ENCODE measurements at places on chromosomes 5 and 9. TPM values are rescaled to one million over a fixed set of nuclear protein-coding genes. Genes with fewer than 3 reads are reported as not detected.

IL12B gene
- total RNA-seq = not detected

CTNND2 gene
- not detected for total RNA-seq

SLC4A9 gene
- total RNA-seq = not detected

HARS1 gene
- total RNA-seq = 54.1 TPM

EGFL7 gene
- not detected for total RNA-seq

NTNG2 gene
- 2.6 TPM for total RNA-seq

DNAH5 gene
- total RNA-seq = not detected

LEAP2 gene
- 0.30 TPM for total RNA-seq

POU5F2 gene
- 0.73 TPM for total RNA-seq

SWI5 gene
- total RNA-seq = 3.0 TPM

DNA sequence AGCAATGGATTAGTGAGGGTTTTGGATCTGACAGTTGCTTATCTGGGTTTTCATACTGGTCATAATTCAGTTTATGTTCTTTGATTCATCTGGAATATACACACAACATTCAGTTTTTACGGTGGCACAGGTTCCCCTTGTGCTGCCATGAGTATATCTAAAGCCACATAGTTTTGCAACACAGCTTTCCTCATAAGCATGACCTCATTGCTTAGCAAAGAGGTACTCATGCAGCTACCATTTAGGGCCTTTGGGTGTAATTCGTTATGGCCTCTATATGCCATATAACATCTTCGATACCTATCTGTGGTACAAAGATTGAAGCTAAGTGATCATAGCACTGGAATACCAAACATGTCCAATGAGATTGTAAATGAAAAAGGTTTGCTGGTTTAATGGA is 2.9 kb upstream of the RBM22 start:
- DNase-seq = no peak
- no peak overlapping the region for H3K27ac ChIP-seq
- H3K27me3 ChIP-seq = no peaks in the 10 kb centered on the region

DNA sequence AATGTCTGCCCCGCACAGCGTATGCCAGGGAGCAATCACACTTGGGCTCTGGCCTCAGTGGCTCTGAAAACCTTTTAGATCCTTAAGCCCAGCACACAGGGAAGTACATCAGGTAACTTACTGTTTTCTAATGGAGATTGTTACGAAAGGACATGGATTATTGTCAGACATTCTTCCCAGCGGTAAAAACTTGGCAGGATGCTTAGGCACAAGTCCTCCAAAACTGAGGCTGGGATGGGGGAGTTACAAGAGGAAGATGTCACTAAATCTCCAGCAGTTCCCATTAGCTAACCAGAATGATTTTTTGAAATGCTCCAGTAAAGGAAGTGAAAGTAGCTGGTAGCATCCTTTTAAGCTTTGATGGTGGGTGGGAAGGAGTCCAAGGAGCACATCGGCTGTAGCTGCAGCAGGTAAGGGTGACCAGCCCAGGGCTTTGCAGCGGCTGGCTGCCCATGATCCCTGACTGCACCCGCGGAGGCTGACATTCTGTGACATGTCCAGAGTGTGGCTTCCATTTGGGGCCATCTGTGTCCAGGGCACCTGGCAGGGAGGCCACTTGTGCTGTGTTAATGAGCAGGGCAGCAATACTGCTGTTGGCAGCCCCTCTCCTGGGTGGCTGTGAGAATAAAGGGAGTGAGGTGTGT is 165.8 kb downstream of the GADD45G start:
- no peak overlapping the region for H3K27ac ChIP-seq
- no peak overlapping the region for H3K4me3 ChIP-seq
- no peak for DNase-seq

DNA sequence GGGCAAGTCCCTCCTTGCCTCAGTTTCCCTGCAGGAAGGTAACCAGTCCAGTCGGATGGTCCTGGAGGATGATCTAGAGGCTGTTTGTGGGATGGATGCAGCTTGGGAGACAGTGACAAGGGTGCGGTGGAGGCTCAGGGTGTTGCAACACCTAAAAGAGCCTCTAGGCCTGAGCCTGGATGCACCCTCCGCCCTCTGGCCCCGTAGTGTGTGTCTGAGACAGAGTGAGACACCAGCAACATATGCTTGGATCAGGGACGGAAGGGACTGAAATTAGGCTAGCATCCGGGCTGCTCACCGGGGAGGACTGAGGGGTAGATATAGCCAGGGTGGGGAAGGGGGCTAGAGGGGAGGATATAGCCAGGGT is 1.1 kb downstream of the CRAT start:
- H3K4me1 ChIP-seq = peaks cover 34% of the 10 kb centered on the region
- no peak overlapping the region for H3K4me3 ChIP-seq
- no peaks in the 10 kb centered on the region for H3K27me3 ChIP-seq
- DNase-seq = no peak

DNA sequence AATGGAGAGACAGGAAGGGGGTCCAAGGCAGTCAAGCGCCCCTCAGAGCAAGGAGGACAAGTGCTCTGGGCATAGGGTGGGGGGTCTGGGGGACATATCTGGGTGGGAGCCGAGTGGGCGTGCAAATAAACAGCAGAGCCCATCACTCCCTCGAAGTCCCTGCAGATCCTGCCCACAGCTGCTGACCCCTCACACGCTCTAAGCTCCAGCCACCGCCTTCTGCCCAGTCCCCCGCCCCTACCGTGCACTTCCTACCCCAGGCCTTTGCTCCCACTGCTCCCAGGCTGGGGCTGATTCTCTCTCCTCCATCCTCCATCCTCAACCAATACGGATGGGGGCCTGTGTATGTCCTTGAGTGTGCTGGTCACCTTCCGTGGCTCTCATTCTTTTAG is 16.9 kb upstream of the ALDH1B1 start:
- no peak for DNase-seq
- no peak overlapping the region for H3K4me3 ChIP-seq
- no peaks in the 10 kb centered on the region for H3K4me1 ChIP-seq

DNA sequence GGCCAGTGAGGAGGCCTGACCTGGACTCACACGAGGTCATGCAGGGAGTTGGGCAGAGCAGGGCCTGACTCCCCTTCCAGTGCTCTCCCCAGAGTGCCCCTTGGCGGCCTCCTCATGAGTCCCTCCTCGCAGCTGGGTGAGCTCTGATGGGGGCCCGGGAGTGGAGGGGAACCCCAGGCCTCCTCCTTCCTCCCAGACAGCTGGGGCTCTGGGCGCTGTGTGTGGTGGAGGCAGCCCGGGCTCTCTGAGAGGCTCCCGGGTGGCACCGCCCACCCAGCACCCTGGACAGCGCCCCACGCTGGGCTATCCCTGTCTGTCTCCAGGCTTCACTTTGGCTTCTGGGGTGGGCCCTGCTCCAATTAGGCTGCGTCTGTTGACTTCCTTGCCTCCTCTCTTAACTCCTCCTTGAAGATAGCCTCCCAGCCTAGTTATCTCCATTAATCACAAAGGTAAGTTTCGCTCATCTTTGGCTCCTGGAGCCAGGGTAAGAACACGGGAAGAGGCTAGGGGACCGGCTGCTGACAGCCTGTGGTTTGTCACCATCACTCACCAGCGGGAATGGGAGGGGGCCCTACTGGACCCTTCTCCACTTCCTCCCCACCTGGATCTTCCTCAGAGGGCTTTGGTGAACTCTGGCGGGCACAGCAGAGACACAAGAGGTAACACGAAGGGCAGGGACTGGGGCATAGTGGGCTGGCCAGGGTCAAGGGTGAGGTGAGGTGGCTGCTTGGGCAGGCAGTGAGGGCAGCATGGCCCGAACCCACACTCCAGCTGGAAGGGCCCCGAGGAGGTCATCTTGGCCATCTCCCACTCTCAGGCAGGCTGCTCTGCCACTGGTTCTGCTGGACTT is 13.1 kb downstream of the PSD2 start:
- H3K36me3 ChIP-seq = no peaks in the 10 kb centered on the region
- H3K27me3 ChIP-seq = peaks cover 9% of the 10 kb centered on the region
- peak; percentile 40 for DNase-seq
- H3K4me1 ChIP-seq = no peaks in the 10 kb centered on the region
- H3K27ac ChIP-seq = no peak overlapping the region

DNA sequence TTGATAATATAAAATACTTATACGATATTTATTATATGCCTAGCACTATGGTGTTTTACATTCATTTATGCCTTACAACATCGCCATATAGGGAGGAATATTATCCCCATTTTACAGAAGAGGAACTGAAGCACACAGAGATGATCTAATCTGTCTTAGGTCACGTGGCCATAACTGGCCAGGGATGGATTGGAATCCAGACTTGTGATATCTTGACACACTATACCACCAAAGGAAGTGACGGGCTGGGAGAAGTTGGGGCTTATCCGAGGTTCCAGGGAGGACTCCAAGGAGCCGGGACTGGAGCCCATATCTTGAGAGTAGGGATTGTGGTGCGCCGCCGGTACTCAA is 129.8 kb downstream of the TMEM174 start:
- no peak overlapping the region for H3K27ac ChIP-seq
- peaks cover 79% of the 10 kb centered on the region for H3K27me3 ChIP-seq
- peaks cover 20% of the 10 kb centered on the region for H3K4me1 ChIP-seq
- DNase-seq = no peak
- H3K36me3 ChIP-seq = no peaks in the 10 kb centered on the region
- no peak overlapping the region for H3K4me3 ChIP-seq

DNA sequence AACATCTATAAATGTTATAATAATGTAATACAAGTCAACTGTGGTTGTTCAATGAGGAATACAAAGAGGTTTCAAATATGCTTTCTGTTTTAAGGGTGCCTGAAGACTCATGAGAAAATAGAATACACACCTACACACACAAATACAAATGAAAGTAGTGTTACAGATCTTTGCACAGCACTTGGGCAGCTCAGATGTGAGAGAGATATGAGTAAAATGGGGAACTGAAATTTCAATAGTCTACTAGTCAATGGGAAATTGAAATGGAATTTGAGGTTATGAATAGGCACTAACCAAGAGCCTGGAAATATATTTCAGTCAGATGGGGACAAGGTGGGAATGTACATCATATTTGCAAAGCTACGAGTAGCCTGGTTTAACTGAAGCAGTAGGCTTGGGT is 96.6 kb downstream of the ISL1 start:
- no peak overlapping the region for H3K27ac ChIP-seq
- H3K4me3 ChIP-seq = no peak overlapping the region
- no peaks in the 10 kb centered on the region for H3K36me3 ChIP-seq
- H3K4me1 ChIP-seq = no peaks in the 10 kb centered on the region
- DNase-seq = no peak

DNA sequence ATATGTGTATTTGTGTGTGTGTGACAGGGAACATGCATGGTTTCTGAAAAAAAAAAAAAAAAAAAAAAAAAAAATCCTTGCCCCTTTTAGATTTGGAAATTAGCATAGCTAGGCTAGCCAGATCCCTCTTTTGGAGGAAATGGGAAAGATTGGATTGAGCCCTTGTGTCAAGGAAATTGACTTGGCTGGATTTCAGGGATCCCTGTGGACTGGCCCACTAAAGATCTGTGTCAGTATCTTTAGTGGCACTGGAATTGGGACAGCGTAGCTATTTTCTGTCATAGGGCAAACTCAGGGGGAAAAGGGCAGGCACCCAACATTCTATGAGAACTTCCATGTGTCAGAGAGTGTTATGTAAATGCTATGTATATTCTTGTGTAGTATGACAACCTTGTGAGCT is 35.4 kb downstream of the SH3GL2 start:
- DNase-seq = no peak
- no peaks in the 10 kb centered on the region for H3K36me3 ChIP-seq
- no peaks in the 10 kb centered on the region for H3K27me3 ChIP-seq
- H3K27ac ChIP-seq = no peak overlapping the region
- no peaks in the 10 kb centered on the region for H3K4me1 ChIP-seq

DNA sequence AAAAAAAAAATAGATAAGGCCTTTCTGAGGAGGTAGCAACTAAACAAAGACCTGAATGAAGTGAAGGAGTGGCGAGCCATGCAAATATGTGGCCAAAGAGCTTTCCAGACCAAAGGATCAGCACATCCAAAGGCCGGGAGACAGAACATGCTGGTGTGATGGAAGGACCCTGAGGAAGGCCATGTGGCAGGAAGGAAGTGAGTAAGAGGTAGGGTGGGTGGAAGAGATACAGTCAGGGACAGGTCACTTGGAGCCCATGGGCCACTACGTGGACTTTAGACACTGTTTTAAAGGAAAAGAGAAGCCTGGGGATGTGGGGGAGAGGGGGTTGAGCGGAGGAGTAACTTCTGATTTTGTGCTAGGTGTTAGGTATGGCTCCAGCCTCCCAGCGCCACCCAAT is 31.3 kb downstream of the SPRY4 start:
- H3K27me3 ChIP-seq = no peaks in the 10 kb centered on the region
- no peak for DNase-seq
- no peak overlapping the region for H3K27ac ChIP-seq
- H3K4me3 ChIP-seq = no peak overlapping the region
- no peaks in the 10 kb centered on the region for H3K4me1 ChIP-seq

DNA sequence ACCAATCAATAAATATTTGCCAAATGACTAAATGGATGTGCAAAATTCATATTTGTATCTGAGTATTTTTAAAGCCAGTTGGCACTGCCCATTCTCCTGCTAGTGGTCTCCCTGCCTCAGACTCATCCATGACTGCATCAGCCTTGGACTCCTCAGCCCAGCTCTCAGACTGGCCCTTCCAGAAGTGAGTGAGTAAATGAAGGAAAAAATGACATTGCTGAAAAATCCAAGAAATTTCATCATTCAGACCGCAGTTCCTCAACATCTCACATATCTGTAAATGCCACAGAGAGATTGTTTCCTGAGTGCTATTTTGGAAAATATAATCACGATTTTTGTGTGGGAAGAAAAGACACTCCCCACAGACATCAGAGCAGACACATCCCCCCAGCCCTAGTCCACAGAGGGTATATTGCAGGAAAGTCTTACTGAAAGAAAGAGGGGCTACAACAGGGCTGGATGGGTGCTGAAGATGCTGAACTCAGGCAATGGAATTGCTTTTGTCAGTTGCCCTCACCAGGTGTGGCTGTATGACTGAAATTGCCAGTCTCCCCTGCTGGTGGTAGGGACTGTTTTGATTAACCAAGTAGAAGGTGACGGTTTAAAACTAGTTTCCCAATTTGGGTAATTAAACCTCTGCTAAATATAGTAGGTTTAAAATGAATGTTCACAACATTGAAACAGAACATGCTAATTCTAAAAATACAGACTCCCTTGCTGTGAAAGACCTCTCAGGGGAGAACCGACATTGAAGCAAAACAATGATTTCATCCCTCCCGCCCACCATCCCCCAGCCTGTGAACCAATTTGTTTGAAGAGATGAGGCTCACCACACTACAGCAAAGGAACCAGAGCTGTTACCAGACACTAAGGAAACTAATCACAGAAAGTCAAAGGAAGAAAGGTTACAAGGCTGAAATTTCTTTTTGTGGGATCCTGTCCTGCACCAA is 158.8 kb downstream of the DEPDC1B start:
- no peaks in the 10 kb centered on the region for H3K27me3 ChIP-seq
- H3K4me1 ChIP-seq = no peaks in the 10 kb centered on the region
- H3K27ac ChIP-seq = no peak overlapping the region
- H3K4me3 ChIP-seq = no peak overlapping the region
- DNase-seq = no peak

- no peak overlapping the region for H3K4me3 ChIP-seq
- no peak overlapping the region for H3K27ac ChIP-seq
- no peaks in the 10 kb centered on the region for H3K36me3 ChIP-seq
Observed at GRCh38 chr5:129904667-129905472, 605 bp downstream of the CHSY3 start.

DNA sequence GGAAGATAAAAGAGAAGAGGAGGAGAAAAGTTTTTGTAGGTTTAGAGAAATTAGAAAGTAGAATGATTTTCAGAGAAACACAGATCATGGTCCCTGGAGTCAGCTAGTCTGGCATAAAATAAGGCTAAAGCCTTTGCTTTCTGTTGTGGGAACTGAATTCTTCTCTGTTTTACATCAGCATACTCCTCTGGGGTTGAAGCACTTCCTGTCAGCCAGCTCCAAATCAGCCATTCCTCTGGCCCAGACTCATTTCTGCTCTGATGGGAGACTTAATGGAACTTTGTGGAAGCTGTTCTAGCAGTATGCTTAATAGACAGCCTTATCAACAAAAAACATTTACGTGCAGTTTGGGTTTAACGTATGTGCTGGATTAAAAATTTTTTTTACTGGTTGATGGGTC is 143.2 kb downstream of the HMHB1 start:
- H3K4me3 ChIP-seq = no peak overlapping the region
- H3K27me3 ChIP-seq = peaks cover 6% of the 10 kb centered on the region
- H3K36me3 ChIP-seq = no peaks in the 10 kb centered on the region

Measured in CD4-positive, alpha-beta T cell (primary cell).